ENCODE measurements at places on chromosomes 3 and 15.

GRCh38 chr15:64525828-64526530 is 65.6 kb downstream of the ZNF609 start:
- DNase-seq: no peak

DNA sequence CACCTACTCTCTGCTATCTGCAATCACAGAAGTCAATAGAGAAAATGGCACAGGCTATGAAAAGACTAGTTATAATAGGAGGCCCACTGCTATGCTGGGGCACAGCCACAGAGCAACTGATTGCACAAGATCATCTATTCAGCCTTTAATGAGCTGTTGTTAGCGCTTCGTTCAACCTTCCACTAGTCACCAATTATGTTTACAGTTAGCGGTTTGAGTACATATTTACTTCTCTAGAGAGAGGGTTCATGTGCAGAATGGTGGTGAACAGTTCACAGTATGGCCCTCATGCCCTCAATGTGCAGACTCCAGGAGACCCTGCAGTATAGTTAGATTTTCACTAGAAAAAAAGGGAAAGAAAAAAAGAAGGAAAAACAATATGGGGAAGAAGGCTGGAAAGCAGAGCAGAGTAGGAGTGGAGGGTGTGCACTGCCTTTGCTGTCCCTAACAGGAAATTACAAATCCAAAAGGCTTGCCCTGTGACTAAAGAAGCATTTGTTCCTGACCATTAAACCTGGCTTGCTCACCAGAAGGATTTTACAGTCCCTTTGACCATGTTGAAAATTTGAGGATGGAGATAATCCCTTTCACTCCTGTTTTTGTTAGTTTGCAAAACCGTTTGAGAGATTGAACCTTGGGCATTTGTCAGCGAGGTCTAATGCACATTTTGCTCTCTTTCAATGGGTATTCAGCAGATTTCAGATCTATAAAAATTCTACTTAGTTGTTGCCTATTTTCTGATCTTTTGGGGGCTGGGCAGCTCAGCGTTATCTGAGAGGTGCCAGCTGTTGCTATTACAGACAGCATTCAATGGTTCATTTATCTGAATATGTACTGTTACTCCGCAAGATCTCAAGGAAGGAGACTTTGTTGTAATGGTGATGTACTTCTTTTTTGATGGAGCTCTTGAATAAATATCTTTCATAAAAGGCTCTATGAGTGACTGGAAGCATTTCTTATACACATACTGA is 296.1 kb downstream of the LSAMP start:
- no peak for DNase-seq

DNA sequence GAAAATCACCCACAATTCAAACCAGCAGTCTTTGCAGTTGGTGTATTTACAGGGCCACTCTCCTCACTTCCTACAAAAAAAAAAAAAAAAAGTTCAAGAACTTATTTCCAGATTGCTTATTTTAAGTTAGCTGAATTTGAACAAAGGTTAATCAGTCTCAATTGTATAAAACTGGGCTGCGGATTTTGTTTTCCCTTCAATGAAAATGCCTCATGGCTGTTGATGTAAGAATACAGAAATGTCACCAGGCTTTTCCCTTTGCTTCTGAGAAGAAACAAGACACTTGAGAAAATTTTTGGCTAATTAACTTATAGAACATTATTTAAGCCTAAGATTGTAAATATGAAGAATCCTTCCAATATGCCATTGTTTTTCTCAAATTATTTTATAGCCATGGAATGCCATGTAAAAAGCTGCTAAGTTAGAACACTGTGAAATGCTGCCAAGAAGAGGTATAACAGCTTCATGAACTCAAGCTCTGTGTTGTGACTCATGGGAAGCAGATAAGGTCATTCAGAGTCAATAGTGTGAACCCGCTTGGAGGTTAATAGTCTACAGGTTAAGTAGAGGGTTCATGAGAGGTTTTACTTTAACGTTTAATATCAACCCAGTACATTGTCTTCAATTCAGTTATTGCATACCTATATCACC is 84.3 kb upstream of the ABI3BP start:
- no peak for DNase-seq

GRCh38 chr3:182829761-182830405 is 36.6 kb downstream of the ATP11B start:
- no peak for DNase-seq

DNA sequence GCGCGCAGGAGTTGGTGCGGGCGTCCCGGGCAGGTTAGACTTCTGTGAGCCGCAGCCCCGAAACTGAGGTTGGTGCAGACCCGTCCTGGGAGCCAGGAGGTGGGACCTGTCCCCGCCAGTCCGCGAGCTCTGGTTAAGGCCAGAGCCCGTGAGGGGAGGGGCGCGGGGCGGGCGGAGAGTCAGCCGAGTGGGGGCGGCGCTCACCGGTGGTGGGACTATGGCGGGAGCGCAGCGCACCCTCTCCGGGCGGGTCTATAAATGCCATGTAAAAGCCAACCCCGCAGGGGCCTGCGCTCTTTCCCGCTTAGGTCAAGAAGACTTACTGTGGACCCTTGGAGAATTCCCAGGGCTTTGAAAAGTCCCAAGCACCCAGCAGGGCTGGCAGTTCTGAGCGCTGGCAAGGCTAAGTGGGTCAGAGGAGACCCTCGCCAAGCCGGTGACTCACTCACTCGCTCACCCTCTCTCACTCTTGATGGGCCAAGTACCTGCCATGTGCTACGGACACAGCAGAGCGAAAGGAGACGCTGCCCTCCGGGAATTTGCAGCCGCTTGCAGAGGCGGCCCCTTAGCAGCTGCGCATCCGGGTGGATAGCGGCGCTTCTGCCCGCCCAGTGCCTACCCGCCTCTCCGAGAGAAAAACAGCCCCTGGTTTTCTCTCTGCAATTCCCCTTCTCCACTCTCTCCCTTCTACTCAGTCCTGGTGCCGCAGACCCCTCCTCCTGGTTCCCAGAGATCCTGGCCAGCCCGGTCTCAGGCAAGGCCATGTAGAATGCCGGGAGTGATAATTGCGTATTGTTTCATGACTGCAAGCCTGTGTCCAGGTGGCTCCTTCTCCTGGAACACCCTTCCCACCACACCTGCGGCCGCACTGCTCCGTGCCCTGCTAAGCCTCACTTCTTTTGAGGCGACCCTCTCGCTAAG is at the start of gene ALDH1L1:
Gene ALDH1L1, minus strand, starts transcription at position 110 of the 921 bp plus-strand sequence. CDS start 19,607 bp downstream, outside the sequence.
- DNase-seq: no peak

DNA sequence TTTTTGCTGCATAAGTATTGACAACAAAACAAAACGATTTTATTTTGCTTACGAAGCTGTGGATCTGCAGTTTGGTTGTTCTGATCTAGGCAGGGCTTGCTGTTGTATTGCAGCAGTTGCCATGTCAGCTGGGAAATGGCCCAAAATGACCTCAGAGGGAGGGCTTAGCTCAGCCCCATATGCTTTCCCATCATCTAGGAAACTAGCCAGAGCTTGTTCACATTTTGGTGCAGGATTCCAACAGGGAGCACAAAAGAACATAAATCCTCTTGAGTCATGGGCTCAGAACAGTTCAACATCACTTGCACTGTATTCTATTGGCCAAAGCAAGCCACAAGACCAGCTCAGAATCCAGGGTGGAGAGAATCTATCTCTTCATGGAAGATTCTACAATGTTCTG is 42.2 kb upstream of the ROBO2 start:
- no peak for DNase-seq

DNA sequence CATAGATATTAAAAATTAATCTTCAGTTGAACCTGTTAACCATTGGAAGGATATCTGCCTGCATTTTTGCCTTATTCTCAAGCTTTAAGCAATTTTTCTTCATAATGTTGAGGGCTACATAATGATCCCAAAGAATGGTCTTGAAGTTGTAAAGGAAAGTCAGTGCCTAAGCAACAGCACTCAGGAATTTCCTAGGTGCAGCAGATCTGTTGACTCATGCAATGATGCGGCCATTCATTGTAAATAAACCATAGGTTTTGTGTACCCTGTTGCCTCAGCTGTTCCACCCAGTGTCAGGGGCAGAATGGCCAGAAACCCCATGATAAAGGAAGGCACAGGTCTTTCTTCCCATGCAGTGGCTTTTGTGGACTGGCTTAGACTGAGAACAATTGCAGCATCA is 78.4 kb upstream of the TRIM42 start:
- DNase-seq: no peak

DNA sequence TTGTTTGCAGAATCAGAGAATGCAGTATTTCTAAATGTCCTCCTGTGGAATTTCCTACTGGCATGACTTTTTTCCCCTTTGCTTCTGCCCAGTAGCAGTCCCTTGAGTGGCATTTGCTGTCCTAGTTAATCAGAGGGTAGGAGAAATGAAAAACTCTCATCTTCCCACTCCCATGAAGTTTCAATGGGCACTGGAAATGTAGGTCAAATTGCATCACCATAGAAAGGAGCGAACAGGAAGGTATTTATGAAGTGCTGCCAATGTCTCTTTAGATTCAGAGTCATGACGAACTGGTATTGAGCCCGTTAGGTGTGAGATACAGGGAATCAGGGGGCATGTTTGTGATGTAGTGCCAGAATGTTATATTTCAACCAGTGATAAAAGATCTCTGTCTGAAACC is 23.2 kb downstream of the ATXN7 start:
- DNase-seq: no peak

GRCh38 chr15:66850078-66850991 is 148.3 kb downstream of the SMAD6 start:
- DNase-seq: no peak

- DNase-seq: no peak
Observed at GRCh38 chr3:150495149-150495548, 51.1 kb downstream of the SERP1 start.

DNA sequence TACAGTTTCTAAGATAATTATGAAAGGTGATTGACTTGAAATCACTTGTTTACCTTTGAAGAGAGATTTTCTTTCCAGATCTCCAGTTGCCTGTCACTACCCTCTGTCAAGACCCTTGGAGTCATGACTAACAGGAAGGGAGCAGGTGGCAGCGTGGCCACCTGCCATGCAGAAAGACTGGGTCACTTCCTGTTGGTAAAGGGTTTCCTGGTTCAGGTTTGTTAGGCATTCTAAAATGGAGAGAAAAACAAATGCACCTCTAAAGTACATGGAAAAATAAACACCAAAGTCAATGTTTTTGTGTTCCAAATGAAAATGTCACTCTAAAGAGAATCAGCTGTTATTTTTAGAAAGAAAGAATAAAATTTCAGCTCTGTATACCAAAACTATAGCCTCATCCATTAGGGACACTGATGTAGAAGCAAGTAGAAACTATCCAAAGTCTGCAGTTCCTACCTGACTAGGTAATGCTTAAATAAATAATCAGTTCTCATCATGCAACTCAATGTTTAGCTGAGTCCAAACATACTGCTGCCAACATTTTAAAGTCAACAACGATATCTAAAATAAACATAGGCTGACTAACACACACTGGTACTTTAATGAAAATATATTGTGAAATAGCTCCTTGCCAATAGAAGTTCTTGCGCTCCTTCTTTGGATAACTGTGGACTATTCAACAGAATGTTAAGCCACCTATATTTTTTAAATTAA is 23.9 kb upstream of the TM4SF1 start:
- no peak for DNase-seq

DNA sequence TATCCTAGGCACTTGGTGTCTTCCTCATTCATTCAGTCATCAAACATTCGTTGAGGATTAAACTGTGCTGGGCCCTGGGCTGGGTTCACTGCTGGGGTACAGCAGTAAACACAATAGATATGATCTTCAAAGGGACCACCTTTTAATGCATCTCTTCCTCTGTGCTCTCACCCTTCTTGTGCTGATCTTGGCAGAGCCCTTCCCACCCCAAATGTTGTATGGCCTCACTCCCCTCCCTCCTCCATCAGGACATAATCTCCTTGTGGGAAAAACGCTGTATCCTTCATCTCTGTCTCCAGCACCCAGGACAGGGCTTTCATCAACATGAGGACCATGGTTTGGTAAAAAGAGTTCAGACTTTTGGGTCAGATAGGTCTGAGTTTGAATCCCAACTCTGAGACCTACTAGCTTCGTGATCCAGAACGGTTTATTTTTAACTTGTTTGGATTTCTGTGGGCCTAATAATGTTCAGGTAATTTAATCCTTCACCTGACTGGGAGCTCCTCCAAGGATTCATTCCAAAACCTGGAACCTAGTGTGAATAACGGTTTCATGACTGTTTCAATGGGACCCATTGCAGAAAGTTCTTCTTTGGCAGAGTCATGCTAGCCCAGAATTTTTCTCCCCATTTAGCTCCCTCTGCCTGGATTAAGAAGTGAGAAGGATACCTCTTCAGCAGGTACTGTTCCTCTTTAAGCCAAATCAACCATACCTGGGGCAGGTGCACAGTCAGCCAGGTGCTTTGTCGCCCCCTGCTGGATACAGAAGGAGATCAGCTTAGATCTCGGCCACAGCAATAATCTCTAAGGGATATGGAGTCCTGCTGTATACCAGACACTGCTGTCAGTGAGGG is 5.2 kb upstream of the WNT7A start:
- peak; percentile 5 for DNase-seq

All from NK-92 treated with Interleukin-12 subunit alpha and Interleukin-12 subunit beta, amount 100 ng/mL, for 24 hours (cell line).